Bronchial epithelial cell (primary cell): ENCODE measurements at places on chromosomes 13 and 19.

DNA sequence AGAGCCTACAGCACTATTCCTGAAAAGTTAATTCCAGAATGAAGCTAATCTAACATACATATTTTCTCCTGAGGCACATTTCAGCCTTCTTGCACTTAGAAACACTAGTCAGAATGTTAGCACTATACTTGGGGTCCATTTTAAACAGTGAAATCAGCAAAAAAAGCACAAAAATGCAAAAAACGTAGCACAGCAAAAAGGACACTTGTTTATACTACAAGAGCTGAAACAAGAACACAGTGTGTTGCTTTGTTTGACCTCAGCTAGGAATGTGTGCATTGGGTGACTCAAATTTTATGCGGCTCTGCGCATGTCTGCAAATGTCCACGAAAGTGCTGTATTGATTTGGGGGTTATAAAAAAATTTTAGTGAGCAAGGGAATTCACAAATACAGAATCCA lies 226.2 kb downstream of the KCNRG start:
- DNase-seq = no peak

- no peak for DNase-seq
These were observed 36.1 kb downstream of the TNFSF13B start for GRCh38 chr13:108305655-108306054.

- DNase-seq = no peak
These were observed 22.9 kb downstream of the MBNL2 start for GRCh38 chr13:97245011-97245410.

- DNase-seq = no peak
These were observed 1.5 kb downstream of the CD22 start for GRCh38 chr19:35330475-35330874.

- DNase-seq = no peak
These were observed 1596.3 kb downstream of the PCDH9 start for GRCh38 chr13:65633806-65634205.

DNA sequence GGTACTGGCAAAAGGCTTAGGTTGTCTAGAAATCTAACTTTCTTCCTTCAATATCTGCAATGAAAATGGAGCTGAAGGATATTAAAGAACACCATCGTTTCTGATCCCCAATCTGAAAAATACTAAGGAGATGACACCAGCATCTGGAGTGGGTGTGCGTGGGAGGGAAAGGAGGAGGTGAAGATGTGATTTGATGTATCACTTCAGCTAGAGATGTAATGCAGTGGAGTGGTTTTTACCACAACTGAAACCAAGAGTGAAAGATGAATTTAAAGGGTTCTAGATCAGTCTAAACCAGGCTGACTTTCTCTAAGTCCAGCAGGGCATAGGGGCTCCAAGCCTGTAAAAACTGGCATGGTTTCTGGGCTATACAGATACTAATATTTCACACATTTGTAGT lies 148.4 kb downstream of the AKAP11 start:
- DNase-seq = no peak
